ENCODE measurements at places on chromosomes 13 and 19. TPM values are rescaled to one million over a fixed set of nuclear protein-coding genes. Genes with fewer than 3 reads are reported as not detected.

DNA sequence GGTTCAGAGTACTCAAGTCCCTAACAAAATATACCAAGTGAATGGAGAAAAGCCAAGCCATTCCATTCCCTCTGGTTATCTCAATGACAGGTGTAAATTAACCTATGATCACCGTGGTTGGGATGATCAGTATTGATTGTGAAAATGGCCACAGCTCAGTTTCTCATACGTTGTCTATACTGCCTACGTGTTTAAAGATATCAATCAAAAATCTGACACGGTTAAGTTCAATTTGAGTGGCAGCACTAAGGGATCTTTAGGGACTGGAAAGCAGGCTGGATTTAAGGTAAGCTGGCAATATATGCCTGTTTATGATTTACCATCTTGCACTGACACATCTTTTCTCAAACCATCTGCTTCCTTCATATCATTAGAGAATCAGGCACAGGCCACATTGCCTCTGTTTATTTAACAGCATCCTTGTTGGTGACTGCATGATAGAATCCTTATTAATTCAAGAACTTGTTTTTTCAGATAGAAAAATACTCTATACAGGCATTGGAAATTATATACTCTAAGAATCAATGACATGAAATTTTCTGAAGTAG, 907.9 kb downstream of the PCDH9 start:
- DNase-seq, result no peak

The CYP2A7 gene
- not detected for total RNA-seq

DNA sequence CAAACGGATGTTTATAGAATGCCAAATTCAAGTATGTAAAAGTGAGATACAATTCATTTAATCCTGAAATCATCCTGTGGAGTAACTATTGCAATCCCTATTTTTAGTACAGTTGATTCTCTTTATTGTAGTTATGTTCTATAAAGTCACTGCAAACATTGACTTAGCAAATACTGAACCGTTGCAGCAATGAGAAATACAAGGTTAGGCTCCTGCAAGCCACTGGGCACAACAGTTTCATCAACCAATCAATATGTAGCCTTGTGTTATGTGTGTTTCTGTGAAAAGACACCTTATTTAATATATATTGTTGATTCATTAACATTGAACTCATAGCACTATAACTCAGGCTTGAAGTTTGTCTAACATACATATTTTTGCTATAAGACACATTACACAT, 174.4 kb downstream of the DCT start:
- DNase-seq, result no peak

- no peak for DNase-seq
Observed at GRCh38 chr13:24348385-24348784, 39.0 kb downstream of the C1QTNF9 start.

The PRPF31 gene
- 82.1 TPM for total RNA-seq

The RCBTB1 gene
- total RNA-seq, result 26.9 TPM

- no peak for DNase-seq
Observed at GRCh38 chr19:7879836-7880235, 5.6 kb upstream of the PRR36 start.

DNA sequence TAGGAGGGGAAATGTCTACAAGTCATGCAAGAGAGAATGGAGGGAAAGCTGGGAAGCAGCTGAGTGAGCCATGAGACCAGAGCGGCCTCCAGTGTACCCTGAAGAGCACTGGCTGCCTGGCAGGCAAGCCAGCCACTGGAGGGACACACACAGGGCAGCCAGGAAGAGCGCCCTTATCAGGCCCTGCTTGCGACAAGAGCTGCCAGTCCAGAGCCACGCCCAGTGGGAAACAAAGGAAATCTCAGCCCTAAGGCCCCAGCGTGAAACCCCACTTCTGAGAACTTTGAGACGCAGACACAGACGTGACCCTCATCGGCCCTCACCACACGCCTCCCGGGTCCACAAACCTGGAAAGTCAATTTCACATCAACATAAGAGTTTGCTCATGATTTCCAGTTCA, 105.0 kb downstream of the STK24 start:
- DNase-seq, result no peak

- no peak for DNase-seq
Observed at GRCh38 chr13:113506025-113506685, 15.6 kb upstream of the DCUN1D2 start.

GRCh38 chr13:106628936-106629659, 61.2 kb upstream of the ARGLU1 start:
- DNase-seq, result no peak

The HIF3A gene
- 31.5 TPM for total RNA-seq

GRCh38 chr13:99174533-99175100, 26.0 kb upstream of the UBAC2 start:
- no peak for DNase-seq

The MAST1 gene
- total RNA-seq, result 11.8 TPM

GRCh38 chr13:113064000-113064533, 41.5 kb upstream of the F7 start:
- DNase-seq, result no peak

DNA sequence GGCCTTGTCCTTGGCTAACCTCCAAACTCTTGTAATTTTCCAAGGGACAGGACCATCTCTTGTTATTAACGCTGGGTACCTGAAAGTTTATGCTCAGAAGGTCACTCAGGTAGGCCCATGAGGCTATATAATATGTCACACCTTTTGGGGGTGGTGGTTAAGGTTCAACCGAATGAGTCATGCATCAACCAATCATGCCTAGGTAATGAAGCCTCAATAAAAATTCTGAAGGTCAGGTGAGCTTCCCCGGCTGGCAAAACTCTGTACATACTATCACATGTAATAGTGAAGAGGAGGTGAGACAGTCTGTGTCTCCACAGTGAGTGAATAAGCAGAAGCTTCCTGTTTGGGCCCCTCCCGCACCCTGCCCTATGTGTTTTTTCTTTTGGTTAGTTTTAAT, 424.9 kb downstream of the PCDH17 start:
- no peak for DNase-seq

The ELSPBP1 gene
- not detected for total RNA-seq

- DNase-seq, result no peak
Observed at GRCh38 chr19:31718032-31718431, 368.8 kb upstream of the TSHZ3 start.

GRCh38 chr13:18954254-18954653, 227.4 kb downstream of the TUBA3C start:
- no peak for DNase-seq

GRCh38 chr19:13825489-13826441, 30.5 kb downstream of the ZSWIM4 start:
- DNase-seq, result peak; percentile 93

DNA sequence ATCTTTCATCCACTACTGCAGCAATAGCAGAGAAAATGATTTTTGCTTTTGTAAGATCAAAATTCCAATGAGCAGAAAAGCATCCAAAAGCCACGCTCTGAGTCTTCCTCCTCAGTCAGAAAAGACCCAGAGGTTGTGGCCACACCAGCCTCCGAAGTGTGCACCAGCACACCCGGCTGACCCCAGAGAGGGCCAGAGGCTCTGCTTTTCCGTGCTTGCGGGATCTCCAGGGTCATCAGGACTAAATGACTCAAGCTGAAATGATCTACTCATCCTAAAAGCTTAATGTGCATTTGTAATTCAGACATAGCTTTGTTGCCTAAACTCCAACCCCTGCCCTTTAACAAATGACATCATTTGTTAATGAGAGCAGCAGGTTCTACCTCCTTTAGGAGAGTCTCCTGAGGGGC, 16.5 kb downstream of the RXFP2 start:
- DNase-seq, result no peak

The SIGLEC5 gene
- not detected for total RNA-seq

GRCh38 chr13:63629591-63629990, 2213.9 kb upstream of the PCDH20 start:
- no peak for DNase-seq

GRCh38 chr19:23481043-23481442, 85.8 kb upstream of the ZNF91 start:
- no peak for DNase-seq

GRCh38 chr13:112737294-112737693, 47.5 kb downstream of the ATP11A start:
- no peak for DNase-seq

DNA sequence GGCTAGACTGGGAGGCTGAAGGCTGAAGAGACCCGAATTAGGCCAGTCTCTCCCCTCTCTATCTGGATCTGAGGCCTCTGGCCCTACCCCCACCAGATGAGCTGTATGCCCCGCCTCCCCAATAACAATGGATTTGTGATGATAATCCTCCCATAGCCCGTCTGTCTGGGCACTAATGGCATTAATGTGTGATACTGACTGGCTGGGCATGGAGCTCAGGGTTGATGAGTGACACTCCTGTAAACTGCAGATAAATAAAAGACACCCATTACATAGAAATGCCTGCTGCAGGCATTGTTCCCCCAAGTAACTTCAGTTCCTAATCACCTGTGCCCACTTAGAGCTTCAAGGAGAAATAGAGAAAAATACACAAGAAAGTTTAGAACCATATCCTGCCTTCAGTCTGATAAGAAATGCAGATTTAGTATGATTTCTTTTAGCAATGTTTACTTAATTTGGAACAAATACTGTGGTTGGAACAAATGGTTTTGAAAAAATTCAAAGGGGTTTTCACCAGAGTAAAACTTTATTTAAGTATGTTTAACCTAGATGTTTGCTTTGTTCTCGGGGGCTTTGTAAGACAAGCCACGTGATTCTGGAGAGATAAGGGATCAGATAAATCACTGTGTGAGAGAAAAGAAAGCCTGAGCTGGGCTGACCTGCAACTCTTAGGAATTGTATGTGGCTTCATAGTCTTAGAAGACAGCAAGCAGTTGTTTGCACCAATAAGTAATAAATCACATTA, 60.3 kb downstream of the TNFRSF19 start:
- DNase-seq, result no peak

DNA sequence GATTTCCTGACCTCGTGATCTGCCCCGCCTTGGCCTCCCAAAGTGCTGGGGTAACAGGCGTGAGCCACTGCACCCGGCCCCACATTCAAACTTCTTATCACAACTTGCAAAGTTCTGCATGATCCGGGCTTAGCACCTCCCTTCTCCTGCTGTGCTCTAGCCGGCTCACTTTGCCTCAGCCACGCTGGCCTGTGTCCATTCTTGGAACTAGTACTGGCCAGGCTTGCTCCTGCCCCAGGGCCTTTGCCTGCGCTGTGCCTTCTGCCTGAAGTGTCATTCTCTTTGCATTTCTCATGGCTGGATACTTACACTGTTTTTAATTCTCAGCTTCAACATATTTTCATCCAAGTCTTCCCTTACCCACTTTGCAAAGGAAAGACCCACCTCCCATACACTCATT, 29.9 kb downstream of the CACNG6 start:
- DNase-seq, result no peak

- peak; percentile 39 for DNase-seq
Observed at GRCh38 chr13:99968521-99969452, 2.8 kb downstream of the ZIC5 start.

The MCF2L gene
- total RNA-seq, result 17.0 TPM

The TSHZ3 gene
- total RNA-seq, result 3.2 TPM

GRCh38 chr19:38726761-38727301, 17.4 kb downstream of the CAPN12 start:
- no peak for DNase-seq

DNA sequence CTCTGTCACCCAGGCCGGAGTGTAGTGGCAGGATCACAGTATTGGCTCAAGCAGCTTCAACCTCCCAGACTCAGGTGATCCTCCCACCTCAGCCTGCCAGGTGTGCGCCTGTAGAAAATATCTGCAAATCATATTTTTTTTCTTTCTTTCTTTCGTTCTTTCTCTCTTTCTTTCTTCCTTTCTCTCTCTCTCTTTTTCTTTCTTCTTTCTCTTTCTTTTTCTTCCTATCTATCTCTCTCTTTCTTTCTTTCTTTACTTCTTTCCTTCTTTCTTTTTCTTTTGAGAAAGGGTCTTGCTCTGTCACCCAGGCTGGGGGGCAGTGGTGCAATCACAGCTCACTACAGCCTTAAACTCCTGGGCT, 16.3 kb upstream of the IGSF23 start:
- DNase-seq, result no peak

DNA sequence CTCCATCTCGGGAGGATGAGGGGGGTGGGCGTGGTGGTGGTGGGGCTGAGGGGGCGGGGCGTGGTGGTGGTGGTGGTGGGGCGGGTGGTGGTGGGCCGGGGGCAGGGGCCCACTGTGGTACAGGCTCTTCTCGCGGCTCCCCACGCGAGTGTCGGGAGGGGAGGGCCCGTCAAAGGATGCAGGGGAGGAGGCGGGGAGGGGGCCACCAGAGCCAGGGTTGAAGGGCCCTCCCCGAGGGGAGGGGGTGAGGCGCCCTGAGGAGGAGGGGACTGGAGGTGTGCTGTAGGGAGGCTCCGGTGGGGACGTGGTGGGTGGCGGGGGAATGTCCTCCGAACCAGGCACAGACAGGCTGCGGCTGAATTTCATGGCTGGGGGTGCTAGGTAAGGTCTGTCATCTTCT, 19.6 kb downstream of the C19orf81 start:
- DNase-seq, result no peak

DNA sequence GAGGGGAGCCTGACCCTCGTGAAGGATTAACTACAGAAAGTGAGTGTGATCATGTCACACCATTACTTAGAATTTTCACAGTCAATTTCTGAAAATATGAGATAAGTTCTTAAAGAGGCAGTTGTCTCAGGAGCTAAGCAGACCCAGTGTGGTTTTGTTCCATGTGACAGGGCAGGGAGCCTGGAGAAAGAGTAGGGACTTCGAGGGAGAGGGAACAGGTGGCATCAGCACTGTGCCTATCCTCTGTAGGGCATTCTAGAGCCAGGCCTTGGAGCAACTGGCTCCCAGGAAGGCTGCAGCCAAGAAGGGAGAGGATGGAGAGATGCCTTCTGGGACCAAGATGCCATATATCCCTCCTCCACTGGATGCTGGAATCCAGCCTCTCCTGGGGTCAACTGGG, 183.0 kb downstream of the TSHZ3 start:
- DNase-seq, result peak; percentile 4

The TGFBR3L gene
- 6.5 TPM for total RNA-seq

GRCh38 chr13:27636589-27637288, 15.0 kb downstream of the POLR1D start:
- no peak for DNase-seq

DNA sequence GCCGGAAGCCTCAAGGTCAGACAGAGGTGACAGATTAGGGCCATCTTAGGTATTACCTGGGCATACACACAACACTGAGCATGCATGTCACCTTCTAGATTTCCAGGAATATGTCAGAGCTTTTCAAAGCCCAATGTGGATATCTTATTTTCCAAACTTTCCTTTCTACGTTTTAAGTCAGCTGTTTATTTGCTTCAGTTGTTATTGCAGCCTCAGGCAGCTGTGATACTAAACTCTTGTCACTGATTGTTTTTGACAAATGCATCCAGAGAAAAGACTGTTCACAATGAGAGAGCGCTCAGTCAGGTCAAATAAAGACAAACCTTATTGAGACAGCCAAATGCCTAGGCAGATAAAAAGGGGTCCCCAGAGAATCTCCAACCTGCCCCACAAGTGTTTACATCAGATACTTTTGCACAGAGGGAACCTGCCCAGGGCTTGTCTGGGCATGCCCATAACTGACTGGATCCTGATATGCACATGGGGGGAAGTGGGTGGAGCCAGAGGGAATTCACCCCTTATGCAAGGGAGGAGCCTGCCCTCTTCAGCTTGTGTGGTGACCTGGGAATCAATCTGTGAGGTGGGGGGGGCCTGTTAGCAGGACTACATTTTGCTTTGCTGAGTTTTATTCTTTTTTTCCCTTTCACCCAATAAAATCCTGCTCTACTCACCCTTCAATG, 28.5 kb downstream of the MED4 start:
- no peak for DNase-seq

Measured in H9 (cell line).